ENCODE measurements at places on chromosomes 16 and 17.

GRCh38 chr16:83046664-83047063 is 419.9 kb downstream of the CDH13 start:
- DNase-seq: no peak

GRCh38 chr17:12040478-12040877 is 19.8 kb downstream of the MAP2K4 start:
- peak; percentile 18 for DNase-seq

GRCh38 chr17:4514206-4514605 is 15.5 kb downstream of the SPNS2 start:
- DNase-seq: no peak

DNA sequence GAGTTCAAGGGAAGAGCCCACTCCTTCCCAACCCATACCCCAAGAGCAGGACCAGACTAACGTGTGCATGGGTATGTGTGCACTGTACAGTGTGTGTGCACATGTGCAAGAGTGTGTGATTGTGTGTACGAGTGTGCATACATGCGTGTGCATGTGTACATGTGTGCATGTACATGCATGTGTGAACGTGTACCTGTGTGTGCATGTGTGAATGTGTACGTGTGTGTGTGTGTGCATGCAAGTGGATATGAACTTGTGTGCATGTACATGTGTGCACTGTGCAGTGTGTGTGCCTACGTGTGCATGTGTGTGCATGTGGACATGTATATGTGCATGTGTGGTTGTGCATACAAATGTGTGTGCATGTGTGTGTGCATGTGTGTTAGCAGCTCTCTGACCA is 223.1 kb downstream of the RBFOX3 start:
- no peak for DNase-seq

GRCh38 chr16:57601801-57602478 is 26.5 kb upstream of the ADGRG1 start:
- DNase-seq: no peak

GRCh38 chr16:30623536-30624283 is 13.5 kb upstream of the ZNF689 start:
- no peak for DNase-seq

GRCh38 chr16:2853531-2854073 is 4.4 kb downstream of the PRSS22 start:
- no peak for DNase-seq

- no peak for DNase-seq
These were observed 45.6 kb upstream of the ENPP7 start for GRCh38 chr17:79685121-79685520.

DNA sequence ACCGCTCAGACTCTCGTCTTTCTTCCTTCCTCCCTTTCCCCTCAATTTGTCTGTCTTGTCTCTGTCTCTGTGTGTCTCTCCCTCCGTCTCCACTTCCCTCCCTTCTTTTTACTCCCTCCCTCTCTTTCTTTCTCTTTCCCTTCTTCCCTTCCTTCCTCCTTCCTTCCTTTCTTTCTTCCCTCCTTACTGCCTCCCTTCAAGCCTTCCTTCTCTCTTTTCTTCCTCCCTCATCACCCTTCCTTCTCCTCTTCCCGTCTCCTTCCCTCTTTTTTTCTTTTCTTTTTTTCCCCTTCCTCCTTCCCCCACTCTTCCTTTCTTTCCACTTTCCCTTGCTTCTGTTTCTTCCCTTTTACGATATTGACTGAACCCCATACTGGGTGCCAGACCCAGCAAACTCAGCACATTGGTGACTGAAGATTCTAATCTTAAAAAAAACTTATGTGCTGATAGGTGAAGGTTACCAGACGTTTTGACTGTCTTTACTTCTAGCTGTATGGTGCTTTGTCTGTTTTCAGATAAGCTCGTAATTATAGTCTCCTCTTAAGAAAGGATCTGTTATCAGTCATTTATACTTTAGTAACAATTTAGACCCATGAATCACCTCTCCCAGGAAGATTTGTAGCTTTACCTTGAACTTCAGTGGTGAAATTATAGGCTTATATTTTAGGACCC is 481 bp upstream of the BRD7 start:
- DNase-seq: no peak

GRCh38 chr16:74092336-74092735 is 204.3 kb upstream of the PSMD7 start:
- no peak for DNase-seq

GRCh38 chr16:12575288-12575687 is 228.4 kb downstream of the CPPED1 start:
- DNase-seq: no peak

- peak; percentile 64 for DNase-seq
These were observed 29.7 kb downstream of the DCAKD start for GRCh38 chr17:45021607-45022287.

DNA sequence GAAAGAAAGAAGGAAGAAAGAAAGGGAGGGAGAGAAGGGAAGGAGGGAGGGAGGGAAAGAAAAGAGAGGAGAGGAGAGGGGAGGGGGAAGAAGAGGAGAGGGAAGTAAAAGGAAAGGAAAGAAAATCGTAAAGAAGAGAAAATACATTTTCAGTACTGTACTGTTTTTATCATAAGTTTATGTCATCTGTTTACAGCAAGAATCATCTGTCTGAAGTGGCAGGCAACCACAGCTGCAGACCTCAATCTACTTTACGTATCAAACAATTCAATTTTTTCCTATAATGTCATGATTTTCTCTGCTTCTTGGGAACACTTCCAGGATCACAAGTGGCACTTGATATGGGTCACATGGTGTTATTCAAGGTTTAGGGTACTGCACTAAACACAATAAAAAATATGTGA is 58.3 kb downstream of the USP32 start:
- no peak for DNase-seq

DNA sequence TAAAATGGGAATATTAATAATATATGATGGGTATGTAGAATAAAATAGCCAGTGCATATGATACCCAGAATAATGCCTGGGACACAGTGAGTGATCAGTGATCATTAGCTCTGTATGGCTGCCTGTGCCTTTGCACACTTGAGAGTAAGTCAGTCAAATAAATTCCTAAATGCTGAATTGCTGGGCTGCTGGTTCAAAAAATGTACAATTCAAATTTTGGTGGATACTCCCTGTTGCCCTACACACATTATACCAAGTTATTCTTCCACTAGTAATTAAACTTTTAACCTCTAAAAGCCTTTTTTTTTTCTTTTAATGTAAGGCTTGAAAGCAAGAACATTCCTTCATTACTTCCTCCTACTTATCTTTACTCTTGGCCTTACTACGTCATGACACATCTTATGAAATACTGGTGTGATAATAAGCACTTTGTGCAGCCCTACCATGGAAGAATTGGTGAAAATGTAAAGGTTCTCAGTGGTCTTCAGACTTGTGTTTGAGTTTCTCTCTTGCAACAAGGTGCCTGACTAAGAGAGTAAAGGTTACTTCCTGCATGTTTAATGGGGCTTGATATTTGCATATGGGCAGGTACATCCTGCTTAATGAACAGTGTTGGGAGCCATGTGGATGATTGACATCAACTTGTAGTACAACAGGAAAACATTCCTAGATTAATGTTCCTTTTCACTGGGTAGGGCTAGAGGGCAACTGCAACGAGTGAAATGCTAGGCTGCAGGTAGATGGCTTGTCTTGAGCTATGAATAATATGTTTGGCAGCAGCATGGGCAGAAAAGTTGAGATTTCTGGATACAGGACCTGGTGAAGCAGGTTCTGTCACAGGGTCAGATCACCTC is 84.3 kb downstream of the PRKCA start:
- no peak for DNase-seq

DNA sequence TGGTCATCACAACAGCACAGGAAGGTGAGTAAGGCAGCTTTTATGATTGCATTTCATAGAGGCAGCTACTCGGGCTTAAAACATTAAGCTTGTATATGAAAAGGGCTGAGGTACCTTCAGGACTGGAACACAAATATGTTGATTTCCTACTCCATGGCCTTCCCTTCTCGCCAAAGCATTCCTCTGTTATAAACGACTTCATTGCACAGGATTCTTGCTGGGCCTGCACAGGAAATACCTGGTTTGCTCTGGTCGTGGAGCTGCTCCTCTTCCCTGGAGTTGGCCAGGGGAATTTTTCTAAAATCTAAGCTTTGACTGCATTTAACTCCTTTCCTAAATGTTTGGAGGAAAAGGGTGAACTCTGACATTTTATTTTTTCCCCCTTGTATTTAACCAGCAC is 49.0 kb downstream of the CHD9 start:
- DNase-seq: peak; percentile 38

GRCh38 chr17:38554430-38555350 is 51.1 kb downstream of the SRCIN1 start:
- DNase-seq: peak; percentile 21

DNA sequence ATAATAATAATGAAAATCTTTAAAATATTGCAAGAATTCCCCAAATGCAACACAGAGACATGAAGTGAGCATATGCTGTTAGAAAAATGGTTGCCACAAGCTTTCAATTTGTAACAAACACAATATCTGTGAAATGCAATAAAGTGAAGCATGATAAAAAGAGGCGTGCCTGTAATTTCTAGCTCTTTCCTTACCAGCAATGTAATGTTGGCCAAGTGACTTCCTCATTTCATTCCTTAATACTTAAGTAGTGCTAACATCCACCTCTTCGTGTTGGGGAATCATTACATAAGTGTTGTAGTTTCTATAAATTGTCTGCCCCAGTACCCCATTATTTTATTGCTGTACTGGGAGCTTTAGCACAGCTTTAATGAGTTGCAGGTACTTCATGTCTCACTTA is 1192.0 kb upstream of the CDH8 start:
- DNase-seq: no peak

DNA sequence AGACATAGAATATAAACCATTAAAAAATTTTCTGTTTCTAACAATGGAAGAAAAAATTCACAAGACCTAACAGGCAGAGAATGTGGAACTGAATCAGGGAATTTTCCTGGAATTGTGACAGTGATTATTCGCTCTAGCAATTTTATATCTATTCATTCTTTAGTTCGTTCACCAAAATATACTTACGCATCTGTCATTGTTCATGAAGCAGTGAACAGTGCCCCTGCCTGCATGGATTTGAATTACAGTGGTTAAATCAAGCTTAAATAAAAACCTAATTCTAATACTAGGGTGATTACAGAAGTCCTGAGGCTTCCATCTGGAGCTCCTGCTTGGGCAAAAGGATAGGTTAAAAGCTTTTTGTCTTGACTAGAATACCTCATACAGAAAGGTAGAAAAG is 48.6 kb downstream of the ABCA8 start:
- DNase-seq: peak; percentile 1

DNA sequence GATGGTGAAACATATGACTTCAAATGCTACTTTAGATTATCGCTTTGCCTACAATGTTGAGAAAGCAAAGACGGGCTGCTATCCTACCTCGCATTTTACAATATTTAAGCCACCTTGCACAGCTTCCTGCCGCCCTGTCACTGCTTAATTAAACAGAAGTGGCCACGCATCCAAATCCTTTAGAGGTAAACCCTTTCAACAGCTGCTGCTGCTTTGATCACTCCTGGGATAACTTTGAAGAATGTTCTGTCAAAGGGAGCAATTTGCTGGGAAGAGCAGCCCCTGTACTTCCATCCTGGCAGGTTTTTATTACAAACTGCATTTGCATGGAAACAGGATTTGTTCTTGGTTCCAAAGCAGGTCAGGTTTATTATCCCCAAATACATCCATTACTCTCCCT is 24.2 kb upstream of the SSTR2 start:
- no peak for DNase-seq

GRCh38 chr16:59849716-59850115 is 1115.6 kb upstream of the GOT2 start:
- no peak for DNase-seq

DNA sequence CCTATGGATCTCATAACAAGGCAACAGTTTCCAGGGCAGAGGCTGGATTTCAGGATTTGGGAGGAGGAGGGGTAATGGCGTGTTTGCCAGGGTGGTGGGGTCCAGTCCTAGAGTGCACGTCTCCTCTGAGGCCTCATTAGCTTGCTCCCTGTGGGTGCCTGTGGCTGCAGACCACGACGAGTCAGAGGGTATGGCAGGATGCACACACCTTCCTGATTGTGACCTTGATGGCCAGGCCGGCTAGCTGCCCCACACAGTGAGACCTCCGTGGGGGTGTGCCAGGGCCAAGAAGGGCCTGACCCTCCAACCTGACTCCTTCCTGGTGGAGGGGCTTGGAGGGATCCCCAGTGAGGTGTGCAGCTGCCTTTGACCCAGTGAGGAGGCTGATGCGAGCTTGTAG is 4.0 kb upstream of the SMTNL2 start:
- no peak for DNase-seq

DNA sequence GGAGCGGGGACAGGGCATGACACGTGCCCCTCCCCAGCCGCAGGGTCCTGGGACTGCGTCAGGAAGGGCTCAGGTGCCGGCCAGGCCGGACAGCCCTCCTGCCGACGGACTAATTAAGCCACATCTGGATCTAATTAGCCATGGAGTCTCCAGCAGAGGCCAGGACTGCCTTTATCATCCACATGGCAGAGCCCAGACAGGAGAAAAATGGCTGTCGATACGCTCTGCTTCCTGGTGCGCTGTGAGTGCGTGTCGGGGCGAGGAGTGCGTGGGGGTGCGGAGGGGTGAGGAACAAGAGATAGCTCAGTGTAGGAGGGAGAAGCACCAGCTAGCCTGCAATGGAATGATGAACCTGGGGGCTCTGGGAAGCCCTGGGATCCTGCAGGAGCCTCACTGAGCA is 218.8 kb downstream of the IRF8 start:
- peak; percentile 11 for DNase-seq

DNA sequence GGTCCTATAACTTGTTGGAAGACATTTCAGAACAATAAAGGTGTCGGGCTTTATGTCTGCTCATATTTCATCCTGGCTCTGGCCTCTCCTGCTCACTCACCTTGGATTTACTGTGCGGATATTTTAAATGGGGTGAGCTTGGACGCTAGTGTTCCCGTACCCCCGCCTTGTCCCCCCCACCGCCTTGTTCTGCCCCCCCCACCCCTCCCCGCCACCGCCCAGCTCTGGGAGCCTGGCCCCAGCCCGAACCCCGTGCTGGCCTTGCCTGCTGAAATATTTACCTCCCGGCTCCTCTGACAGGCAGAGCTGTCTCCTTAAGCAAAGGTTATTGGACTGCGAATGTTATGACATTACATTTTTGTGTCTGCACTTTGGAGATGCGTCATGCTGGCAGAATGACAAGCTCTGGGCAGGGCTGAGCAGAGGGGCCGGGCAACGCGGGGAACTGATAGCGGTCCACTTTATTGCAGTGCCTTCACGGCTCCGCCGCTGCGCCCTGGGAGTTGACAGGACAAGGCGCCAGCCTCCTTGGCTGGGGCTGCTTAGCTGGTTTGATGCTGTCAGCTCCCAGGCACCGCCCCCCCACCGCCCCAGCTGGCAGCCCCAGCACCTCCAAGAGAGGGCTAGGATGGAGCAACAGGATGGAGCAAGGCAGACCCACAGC is 222.5 kb upstream of the GSE1 start:
- DNase-seq: peak; percentile 90

DNA sequence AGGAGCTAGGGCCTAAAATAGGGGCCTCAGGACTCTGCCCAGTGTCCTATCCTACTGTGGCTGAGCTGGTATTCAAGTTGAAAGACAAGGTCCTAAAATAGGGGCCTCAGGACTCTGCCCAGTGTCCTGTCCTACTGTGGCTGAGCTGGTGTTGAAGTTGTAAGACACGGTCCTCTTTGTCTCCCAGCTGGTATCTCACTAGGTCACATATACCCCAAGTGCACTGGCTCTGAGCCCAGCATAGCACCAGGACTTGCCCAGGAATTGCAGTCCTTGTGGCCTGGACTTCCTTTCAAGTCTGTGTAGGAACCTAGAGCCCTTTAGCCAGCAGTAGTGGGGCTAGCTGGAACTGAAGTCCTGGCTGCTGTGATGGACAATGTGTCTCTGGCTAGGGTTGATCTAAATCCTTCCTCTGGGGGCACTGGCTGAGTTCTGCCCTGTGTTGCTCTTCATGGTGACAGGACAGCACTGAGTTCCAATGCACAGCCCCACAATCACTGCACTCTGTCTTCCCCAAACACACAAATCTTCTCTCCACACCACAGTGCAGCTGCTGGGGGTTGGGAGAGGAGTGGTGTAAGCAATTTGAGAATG is 260.5 kb downstream of the HAPSTR1 start:
- no peak for DNase-seq

Measured in fibroblast of skin of right biceps (primary cell).